ENCODE measurements at places on chromosomes 6 and 20.

DNA sequence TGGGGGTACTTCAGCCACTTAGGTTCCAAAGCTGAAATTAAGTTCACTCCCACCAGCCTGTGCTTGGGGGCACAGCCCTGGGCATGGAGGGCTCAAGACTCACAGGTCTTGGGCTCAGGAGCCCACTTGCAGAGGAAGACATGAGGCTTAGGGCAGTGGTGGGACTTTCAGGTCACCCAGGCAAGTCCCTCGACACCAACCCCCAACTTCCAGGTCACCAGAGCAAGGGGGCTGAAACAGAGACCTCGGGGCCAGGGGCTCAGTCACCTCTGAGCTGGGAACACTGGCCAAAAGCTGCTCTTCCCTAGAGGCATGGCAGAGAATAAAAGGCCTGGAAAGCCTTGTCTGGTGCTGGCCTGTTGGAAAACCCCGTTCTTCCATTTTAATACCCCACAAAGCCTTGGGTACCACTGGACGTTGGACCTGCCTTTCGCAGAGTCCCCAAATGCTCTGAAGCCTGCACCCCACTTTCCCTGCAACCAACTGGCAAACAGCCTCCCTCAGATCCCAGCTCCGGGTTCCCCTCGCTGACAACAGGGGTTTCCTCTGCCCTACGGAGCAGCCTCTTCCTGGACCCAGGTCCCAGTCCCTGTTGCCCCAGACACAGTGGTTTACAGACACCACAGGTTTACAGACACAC, 160.9 kb upstream of the PMEPA1 start:
- DNase-seq, result no peak

DNA sequence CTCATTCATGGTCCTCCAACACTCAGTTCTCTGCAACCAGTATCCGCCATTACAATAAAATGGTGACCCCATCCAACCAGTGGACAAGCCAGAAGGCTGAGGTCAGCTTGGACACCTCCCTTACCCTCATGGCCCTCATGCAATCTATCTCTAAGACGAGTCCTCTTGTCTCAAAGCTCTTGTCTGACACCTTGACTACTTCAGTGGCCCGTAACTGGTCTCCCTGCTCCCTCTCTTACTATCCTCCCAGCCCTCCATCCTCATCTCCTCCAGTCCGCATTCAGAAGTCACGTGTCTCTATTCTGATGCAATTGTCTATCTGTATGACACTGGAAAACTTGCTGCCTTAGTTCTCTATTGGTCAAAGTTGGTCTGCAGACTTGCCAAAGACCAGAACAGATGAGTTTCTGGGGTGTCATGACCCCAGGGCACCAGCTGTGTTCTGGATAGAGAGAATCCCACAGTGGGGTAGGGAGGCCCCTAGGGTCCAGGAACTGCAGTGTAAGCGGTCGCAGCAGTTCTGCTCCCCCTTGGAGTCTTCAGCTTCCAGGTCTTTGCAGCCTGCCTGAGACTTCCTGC, 59.6 kb upstream of the RNF24 start:
- no peak for DNase-seq

GRCh38 chr6:81731814-81732213, 20.7 kb downstream of the TENT5A start:
- DNase-seq, result no peak

DNA sequence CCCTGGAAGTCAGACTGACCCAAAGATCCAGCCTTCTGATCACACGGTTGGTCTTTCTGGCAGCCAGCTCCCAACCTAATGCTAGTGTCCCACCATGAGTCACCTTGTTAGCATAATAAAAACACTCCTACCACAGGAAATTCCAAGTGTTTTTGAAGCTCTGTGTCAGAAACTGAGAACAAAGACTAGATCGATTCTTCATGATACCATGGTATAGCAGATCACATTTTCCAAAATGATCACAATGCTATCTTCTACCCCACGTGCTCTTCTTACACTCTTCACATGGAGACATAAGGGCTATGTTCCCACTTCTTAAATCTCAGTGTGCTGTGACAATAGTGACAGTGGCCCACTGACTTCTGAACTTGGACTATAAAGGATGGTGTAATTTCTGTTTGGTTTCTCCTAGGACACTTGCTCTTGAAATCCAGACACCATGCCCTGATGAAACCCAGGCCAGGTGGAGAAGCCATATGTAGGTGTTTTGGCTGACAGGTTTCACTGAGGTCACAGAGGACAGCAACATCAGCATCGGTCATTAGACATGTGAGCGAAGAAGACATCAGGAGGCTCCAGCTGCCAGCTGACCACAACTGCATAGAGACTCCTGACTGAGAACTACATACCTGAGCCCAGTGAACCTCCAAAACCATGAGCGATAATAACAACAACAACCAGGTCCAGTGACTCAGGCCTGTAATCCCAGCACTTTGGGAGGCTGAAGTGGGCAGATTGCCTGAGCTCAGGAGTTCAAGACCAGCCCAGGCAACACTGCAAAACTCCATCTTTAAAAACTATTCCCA, 57.5 kb downstream of the MKKS start:
- DNase-seq, result no peak

DNA sequence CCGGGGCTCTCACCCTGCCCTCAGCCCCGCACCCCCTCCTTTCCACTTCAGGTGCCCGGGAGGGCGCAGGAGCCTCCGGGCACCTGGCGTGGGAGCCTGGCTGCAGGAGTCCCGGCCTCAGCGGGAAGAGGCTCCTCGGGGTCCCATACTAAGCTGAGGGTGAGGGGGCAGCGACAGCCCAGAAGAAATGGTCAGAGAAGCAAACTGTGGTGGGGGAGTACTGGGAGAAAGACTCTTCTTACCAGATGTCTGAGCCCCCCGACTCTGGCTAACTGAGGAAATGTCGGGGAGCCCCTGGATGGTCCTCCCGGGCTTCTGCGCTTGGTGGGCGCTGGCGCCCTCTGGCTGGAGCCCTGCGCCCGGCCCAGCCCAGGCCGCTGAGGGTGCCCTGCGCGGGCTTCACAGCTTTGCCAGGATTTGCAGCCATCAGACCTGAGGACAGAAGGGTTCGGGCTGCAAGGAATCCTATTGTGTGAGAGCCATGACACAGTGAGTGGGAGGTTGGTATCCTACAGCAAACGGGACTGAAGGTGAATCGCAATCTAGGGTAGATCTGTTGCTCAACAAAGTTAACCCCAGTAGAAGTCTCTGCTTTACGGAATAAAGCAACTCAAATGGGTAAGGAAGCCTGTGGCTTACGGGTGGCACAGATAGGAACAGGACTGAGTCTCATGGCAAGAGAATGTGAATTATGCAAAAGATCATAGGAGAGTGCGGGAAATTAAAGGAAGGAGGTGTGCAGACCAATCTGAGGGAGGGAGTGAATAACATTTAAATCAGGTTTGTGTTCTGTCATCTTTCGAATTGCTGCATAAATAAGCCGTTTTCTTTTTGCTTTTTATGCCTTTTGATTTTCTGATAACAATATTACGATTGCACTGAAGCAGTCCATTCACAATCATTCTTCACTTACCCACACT, 639 bp upstream of the RCAN2 start:
- DNase-seq, result no peak

DNA sequence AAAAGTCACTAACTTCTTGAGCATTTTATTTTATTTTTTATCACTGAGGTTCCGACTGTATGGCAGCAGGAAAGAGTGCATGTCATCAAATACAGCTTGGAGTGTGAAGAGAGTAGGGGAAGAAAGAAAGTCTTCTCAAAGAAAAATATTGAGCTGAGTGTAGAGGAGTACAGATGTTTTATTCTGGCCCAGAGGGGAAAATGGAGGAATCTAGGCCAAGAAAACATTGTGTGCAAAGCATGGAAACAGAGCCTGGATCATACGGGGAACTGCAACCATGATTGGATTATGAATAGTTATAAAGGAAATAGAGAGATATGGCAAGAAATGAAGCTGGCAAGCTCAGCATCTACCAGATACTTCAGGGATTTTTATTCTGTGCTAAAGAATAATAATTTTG, 104.2 kb upstream of the SCGN start:
- no peak for DNase-seq

- DNase-seq, result no peak
Measured at GRCh38 chr6:159002432-159003155, 2.6 kb upstream of the RSPH3 start.

- DNase-seq, result no peak
Measured at GRCh38 chr6:6516666-6517458, 71.7 kb upstream of the LY86 start.

DNA sequence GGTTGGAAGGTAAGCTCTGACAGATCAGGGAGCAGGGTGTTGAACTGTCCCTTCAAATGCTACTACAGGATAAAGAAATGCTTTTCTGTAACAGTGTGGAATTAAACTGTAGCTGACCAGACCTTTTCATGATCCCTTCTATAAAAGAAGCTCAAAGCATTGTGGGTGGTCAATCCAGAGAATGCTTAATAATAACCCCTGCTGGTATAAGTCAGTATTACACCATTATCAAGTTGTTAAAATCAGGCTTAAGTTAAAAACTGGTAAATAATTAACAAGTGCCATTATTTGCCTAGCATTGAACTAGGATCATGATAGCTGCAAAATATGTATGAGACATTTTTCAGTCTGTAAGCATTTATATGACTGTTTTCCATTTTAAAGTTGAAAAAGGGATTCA, 468.9 kb downstream of the PKHD1 start:
- DNase-seq, result no peak

DNA sequence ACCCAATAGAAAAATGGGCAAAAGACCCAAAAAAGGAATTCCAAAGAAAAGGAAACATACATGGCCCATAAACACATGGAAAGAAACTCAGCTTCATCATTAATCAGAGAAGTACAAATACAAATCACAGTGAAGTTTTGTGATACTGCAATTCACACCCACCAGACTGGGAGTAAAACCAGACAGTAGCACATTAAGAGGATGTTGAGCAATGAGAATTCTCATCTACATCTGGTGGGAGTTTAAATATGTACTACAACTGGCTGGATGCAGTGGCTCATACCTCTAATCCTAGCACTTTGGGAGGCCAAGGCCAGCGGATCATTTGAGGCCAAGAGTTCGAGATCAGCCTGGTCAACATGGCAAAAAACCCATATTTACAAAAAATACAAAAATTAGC, 125.7 kb upstream of the PHACTR1 start:
- no peak for DNase-seq

GRCh38 chr6:118354641-118355040, 193.5 kb upstream of the PLN start:
- DNase-seq, result no peak

DNA sequence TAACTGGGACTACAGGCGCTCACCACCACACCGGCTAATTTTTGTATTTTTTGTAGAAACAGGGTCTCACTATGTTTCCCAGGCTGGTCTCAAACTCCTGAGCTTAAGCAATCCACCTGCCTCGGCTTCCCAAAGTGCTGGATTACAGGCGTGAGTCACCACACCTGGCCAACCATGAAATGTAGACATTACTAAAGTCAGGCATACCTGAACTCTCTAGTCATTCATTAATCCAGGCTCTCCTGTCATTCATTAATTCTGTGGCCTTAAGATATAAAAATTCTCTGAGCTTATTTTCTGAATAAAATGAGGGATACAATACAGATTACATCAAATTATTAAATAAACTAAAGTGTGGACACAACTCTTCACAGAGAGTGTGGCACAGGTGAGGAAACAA, 159.7 kb downstream of the GMDS start:
- no peak for DNase-seq

DNA sequence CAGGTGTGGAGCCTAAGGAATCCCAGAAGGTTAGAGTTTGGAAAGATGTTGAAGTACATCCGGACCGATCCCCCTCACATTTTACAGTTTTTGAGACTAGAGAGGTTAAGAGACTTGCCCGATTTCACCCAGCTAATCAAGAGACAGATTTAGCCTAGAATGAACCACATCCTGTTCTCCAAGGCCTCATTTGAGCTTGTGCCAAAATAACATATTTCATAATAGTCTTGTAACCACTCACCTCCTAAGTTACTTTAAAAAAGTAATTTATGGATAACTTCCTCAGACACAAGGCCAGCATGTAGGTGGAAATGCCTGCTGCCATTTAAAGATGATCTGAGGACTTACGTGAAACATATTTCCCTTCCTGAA, 39.8 kb upstream of the ARHGAP18 start:
- DNase-seq, result no peak

GRCh38 chr6:149003560-149003959, 256.7 kb downstream of the UST start:
- DNase-seq, result no peak

DNA sequence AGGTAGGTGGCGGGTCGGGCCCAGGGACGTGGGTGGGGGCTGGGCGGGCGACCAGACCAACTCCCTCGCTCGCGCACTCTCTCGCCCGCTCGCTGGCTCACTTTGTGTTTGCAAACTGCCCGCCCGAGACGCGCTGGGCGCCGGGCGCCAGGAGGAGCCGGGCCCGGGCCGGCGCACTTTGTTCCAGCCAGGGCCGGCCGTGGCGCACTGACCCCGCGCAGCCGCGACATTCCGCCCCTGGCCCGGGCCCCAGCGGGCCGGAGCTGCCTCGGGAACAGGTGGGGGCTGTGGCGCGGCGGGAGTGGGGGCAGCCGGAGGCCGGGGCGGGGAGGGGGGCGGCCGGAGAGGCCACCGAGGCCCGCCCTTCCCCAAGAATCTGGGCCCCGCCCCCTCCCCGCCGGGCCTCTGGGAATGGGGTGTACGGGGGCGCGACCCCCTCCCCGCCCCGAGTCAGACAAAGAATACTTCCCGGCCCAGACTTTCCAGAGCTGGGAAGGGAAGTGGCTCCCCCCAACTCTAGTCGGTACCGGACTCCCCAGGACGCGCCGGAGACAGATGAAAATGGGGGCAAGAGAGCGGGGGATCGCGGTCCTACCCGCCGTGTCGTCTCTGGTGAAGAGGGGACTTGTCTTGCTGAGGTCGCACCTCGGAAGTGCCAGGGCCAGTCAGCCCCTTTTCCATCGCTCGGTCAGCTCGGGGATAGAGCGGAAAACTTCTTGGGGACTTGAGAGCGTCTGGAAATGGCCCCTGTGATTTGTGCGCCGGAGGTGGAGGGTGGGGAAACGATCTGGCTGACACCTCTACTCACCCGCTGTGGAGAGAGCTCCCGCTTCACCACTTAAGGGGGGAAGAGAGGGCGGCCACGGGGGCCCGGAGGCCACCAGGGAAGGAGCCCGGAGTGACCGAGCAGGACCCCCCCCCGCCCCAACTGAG, 951 bp downstream of the FOXP4 start:
- DNase-seq, result no peak

GRCh38 chr6:143062551-143062950, 1.9 kb downstream of the AIG1 start:
- DNase-seq, result no peak

- DNase-seq, result no peak
Measured at GRCh38 chr6:166559662-166560061, 26.8 kb downstream of the RAMACL start.

- no peak for DNase-seq
Measured at GRCh38 chr6:117956386-117956785, 49.3 kb downstream of the SLC35F1 start.

GRCh38 chr20:63117151-63117550, 98.8 kb downstream of the YTHDF1 start:
- no peak for DNase-seq

Measured in stimulated activated CD4-positive, alpha-beta T cell treated with anti-CD3 and anti-CD28 coated beads, Interleukin-1b, Interleukin-23, amount 100 ng/mL, for 48 hours (primary cell).